ENCODE measurements at places on chromosomes 4 and X. TPM values are rescaled to one million over a fixed set of nuclear protein-coding genes. Genes with fewer than 3 reads are reported as not detected.

- no peak for DNase-seq
Measured at GRCh38 chr4:149741186-149741831, 74.3 kb downstream of the IQCM start.

The NKRF gene
- 4.2 TPM for polyA plus RNA-seq

The RELL1 gene
- polyA plus RNA-seq, result 1.9 TPM

- DNase-seq, result no peak
Measured at GRCh38 chr4:150299816-150300215, 221.6 kb downstream of the DCLK2 start.

The SRPX2 gene
- not detected for polyA plus RNA-seq

DNA sequence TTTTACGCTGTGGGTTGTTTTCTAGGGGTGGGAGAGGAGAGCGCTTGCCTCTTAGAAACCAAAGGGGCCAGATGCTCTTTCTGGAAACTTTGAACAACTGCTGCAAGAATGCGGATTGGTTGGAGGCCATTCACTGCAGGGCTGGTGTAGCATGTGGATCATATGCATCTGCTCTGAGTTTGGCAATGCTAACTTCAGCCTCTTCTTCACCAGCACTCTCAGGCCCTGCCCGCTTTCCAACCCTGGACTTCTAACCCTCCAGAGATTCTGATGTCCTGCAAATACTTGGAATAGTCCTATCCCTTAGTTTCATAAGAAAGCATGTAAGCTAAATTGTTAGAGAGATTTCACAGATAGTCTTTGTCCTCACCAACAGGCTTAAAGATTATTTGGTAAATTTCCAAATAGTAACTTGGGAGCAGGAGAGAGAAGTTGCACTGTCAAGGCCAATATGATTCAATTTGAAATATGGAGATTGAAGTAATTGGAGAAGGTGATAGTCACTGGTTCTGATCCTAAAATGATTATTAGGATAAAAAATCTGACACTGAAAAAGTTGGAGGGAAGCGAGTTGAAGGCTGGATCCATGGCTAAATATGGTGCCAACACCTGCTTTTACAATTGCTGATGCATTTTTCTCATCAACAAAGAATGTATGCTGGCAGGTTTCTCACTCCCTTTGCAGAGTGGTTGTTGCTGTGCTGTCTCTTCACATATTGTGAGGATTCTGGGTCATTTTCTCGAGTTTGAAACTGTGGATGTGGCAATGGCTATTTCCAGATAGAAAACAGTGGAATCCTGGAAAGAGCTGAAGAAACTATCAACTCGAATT, 210.4 kb downstream of the PTTG2 start:
- no peak for DNase-seq

GRCh38 chr4:182169572-182169971, 73.6 kb upstream of the TENM3 start:
- DNase-seq, result no peak

The NMU gene
- polyA plus RNA-seq, result not detected

- DNase-seq, result no peak
Measured at GRCh38 chrX:134580907-134581306, 77.4 kb downstream of the PLAC1 start.

The ADGRA3 gene
- 2.1 TPM for polyA plus RNA-seq

The N4BP2 gene
- polyA plus RNA-seq, result 2.9 TPM

The SGCB gene
- 0.48 TPM for polyA plus RNA-seq

The STOX2 gene
- polyA plus RNA-seq, result not detected

The CFP gene
- polyA plus RNA-seq, result 13.3 TPM

- no peak for DNase-seq
Measured at GRCh38 chrX:63530654-63531053, 179.5 kb upstream of the SPIN4 start.

GRCh38 chr4:127975121-127975770, 10.0 kb downstream of the ABHD18 start:
- no peak for DNase-seq

DNA sequence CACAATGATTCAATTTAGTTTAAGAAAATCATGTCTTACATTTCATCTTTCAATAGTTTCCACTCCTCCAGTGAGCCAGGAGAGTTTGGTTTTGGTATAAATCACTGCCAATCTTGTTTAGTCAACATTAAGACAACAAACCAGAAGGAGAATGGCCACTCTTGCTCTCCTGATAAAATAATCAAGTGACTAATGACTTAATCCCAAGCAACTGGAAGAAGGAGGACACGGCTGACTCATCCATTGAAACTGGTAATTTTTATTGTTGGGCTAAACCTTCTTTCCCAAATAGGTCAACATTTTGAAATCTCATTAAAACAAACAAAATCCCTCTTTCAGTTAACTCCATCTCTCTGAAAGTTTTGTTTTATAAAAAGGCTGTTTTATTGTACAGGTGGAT, 230.2 kb downstream of the CLCN4 start:
- no peak for DNase-seq

DNA sequence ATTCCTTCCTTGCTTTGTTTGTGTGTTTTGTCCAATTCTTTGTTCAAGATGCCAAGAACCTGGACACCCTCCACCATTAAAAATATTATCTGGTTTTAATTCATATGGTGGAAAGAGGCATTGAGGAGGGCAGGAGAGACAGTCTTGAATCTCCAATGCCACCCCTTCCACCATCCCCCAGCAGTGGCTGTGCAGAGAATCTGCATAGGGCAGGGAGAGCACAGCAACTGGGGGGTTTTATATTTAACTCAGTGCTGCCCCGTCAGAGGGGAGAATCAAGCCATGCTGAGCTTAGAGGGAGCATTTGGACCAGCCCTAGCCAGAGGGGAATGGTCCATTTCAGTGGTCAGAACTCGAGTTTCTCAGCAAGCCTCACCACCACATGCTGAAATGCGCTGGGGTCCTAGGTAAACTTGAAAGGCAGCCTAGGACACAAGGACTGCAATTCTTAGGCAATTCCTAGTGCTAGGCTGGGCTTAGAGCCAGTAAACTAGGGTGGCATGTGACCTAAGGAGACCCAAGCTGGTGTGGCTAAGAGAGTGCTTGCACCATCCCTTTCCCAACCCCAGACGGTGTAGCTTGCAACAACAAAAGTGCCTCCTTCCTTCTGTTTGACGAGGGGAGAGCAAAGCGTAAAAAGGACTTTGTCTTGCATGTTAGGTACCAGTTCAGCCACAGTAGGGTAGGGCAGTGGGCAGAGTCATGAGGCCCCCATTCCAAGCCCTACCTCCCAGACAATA, 34.2 kb downstream of the CCDC158 start:
- no peak for DNase-seq

- peak; percentile 53 for DNase-seq
Measured at GRCh38 chrX:18390941-18391538, 34.4 kb upstream of the CDKL5 start.

- no peak for DNase-seq
Measured at GRCh38 chrX:15645266-15645665, 19.3 kb downstream of the CLTRN start.

DNA sequence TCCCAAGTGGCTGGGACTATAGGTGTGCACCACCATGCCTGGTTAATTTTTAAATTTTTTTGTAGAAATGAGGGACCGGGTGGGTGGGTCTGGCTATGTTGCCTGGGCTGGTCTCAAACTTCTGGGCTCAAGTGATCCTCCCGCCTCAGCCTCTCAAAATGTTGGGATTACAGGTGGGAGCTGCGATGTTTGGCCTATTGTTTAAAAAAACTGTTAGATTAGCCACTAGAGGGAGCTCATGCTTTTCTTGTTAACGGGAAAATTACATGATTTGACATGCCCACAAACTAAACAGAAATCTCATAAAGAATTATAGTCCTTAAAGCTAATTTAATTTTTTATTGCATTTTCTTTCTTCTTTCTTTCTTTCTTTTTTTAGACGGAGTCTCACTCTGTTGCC, 5.0 kb upstream of the SDAD1 start:
- peak; percentile 48 for DNase-seq

DNA sequence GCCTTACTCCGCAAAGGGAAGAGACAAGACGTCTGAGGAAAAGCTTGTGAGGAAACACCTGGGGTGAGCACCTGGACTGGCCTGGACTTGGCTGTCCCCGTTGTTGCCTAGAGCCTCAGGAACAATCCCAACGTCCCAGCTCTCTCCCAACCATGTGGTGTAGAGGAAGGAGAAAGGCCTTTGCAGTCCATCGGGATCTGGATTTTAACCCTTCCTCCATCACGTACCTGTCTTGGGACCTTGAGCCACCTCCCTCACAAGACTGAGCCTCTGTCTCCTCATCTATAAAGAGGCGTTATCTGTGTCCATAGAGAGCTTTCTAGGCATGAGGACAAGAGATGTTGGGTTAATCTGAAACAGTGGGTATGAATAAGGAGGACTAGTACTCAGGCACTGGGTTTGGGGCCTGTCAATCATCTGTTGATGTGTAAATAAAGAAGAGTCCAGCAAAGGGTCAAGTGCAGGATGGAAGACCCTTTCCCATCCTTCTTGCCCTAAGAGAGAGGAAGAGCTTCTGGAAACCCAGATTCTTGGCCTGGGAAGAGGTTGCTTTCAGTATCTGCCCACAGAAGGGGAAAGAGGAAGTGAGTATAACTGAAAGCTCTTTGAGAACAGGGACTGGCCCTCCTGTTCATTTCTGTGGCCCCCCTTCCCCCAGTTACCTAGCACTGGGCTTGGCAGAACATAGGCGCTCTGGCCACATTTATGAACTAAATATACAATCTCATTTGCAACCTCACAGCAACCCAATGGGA, 137.1 kb downstream of the PJA1 start:
- no peak for DNase-seq

The FOXR2 gene
- polyA plus RNA-seq, result not detected

DNA sequence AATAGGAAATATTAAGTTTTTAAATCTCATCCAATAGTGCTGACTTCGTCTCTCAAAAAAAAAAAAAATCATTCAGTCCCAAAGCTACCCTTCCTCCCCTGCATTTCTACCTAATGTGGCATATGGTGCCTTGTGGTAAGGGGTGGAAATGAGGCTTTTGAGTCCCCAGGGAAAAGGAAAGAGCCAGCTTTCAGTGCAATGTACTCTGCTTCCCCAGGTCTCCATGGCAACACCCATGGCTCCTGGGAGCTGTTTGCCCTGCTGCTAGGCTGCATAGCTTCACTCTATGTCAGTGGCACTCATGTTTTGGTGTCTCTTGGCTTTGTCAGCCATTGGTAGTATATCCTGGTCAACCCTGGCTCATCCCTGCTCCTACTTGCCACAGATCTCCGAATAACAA, 175.9 kb downstream of the SLC39A8 start:
- DNase-seq, result no peak

DNA sequence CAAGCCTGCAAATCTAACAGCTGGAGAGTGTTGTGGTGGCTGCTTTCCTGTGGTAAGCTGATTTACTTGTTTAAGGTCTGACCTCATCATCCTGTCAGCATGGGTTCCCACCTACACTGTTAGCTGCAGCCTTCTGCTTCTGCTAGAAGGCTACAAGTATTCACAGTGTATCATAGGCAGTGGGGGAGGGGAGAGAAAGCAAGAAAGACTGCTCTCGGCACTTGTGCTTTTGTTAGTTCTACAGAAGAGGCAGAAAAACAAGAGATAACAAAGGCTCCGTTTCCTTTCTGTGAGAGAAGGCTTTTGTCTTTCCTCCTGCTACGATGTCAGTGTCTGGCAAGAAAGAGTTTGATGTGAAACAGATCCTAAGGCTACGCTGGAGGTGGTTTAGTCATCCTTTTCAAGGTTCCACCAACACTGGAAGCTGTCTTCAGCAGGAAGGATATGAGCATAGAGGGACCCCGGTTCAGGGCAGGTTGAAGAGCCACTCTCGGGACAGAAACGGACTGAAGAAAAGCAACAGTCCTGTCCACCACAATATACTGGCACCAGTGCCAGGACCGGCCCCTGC, at the start of gene KLHL4:
KLHL4 (plus strand) TSS at position 232 of the 571 bp plus-strand sequence; CDS start at position 324, 92 bp downstream.
- no peak for DNase-seq

The NR3C2 gene
- 1.2 TPM for polyA plus RNA-seq

The SCOC gene
- polyA plus RNA-seq, result 36.7 TPM

DNA sequence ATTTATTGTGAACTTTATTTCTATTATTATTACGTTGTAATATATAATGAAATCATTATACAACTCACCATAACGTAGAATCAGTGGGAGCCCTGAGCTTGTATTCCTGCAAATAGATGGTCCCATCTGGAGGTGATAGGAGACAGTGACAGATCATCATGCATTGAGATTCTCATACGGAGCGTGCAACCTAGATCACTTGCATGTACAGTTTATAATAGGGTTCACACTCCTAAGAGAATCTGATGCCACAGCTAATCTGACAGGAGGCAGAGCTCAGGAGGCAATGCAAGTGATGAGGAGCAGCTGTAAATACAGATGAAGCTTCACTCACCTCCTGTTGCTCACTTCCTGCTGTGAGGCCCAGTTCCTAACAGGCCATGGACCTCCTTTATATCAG, 2170.2 kb downstream of the PCDH7 start:
- no peak for DNase-seq

The SERPINA7 gene
- polyA plus RNA-seq, result not detected

GRCh38 chrX:39941332-39941920, 156.3 kb downstream of the BCOR start:
- DNase-seq, result no peak

DNA sequence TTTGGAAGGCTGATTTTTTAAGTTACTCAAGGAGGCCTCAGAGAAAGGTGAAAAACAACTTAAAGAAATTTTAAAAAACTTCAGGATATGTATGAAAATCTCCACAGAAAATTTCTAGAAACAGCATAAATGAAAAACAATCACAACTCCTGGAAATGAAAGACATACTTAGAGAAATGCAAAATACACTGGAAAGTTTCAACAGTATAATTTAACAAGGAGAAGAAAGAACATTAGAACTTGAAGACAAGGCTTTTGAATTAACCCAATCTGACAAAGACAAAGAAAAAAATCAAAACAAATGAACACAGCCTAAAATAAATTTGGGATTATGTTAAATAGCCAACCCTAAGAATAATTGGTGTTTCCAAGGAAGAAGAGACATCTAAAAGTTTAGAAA, 300.5 kb downstream of the ANTXR2 start:
- DNase-seq, result no peak

DNA sequence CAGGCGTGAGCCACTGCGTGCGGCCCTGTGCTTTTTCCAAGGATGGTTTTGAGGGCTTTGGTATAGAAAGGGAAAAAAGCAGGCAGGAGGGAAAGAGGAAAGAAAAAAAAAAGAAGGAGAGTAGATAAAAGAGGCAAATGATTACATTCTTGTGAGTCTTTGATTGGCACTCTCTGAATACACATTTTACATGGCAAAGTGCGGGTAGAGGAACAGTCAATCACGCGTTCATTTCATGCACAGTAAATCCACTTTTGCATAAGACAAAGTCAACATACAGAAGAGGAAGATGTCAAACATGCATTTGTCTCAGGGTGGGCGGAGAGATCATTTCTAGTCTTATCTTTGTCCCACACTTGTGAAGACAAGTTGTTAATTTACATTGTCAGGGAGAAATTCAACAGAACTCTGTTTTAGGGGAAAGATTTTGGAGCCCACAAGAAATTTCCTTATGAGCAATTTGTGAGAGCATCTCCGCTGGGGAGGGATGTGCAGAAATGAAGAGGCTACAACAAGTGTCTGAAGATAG, 183.2 kb downstream of the DHRSX start:
- DNase-seq, result no peak

DNA sequence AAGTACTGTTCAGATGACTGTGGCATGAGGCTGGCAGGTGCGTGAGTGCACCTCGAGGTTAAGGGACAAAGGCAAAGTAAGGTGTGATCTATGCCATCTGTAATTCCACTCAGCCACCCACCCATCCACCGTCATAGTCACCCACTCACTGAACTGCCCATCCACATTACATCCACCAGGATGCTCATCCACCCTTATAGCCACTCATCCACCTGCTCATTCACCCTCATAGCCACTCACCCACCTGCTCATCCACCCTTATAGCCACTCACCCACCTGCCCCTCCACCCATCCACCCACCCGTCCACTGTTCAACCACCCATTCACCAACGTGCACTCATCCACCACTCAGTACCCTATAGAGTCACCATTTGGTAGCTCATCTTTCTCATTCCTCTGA, 64.1 kb upstream of the UXT start:
- no peak for DNase-seq

The GPR143 gene
- not detected for polyA plus RNA-seq

- DNase-seq, result no peak
Measured at GRCh38 chr4:20358110-20358509, 106.4 kb downstream of the SLIT2 start.

Measured in immature natural killer cell (primary cell).